Neural crest cell (in vitro differentiated cells): ENCODE measurements at places on chromosomes 1 and 21. TPM values are rescaled to one million over a fixed set of nuclear protein-coding genes. Genes with fewer than 3 reads are reported as not detected.

The SOX13 gene
- total RNA-seq: 60.9 and 64.4 TPM in 2 replicates

The TSSK3 gene
- total RNA-seq: 2.2 and 2.7 TPM in 2 replicates

The RIIAD1 gene
- 0.14 TPM in 1 of 2 replicates, not detected in the other for total RNA-seq

The CATSPER4 gene
- total RNA-seq: not detected in 2 replicates

GRCh38 chr1:233172201-233172600 is 123.3 kb downstream of the PCNX2 start:
- no peaks in the 10 kb centered on the region for H3K4me1 ChIP-seq
- no peaks in the 10 kb centered on the region for H3K27me3 ChIP-seq
- H3K36me3 ChIP-seq: peaks cover 41% of the 10 kb centered on the region
- no peak overlapping the region for H3K4me3 ChIP-seq

- no peaks in the 10 kb centered on the region for H3K27me3 ChIP-seq
- no peak overlapping the region for H3K4me3 ChIP-seq
- no peaks in the 10 kb centered on the region for H3K4me1 ChIP-seq
- H3K27ac ChIP-seq: no peak overlapping the region
- H3K36me3 ChIP-seq: no peaks in the 10 kb centered on the region
- DNase-seq: no peak
Observed at GRCh38 chr1:239301251-239301650, 85.1 kb upstream of the CHRM3 start.

DNA sequence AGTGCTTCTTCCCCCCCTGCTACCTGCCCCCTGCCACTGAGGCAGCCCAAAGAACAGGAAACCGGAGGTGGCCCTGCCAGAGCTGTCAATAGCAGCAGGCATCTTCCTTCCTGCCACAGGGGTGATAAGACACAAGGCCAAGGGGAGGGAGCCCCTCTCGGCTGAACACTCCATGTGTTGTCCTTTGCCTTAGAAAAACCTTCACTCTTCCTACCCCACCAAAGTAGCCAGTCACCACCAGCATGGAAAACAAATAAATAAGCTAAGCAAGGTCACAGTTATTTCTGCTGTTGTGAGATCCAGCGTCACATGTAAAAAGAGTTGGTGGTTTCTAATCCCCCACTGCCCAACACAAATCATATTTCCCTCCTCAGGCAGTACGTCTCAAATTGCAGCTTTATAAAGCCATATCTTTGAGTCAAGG is 104.8 kb upstream of the DPT start:
- no peaks in the 10 kb centered on the region for H3K36me3 ChIP-seq
- no peaks in the 10 kb centered on the region for H3K27me3 ChIP-seq
- peaks cover 5% of the 10 kb centered on the region for H3K4me1 ChIP-seq
- H3K27ac ChIP-seq: no peak overlapping the region

GRCh38 chr1:154465621-154466195 is 36.3 kb upstream of the TDRD10 start:
- no peaks in the 10 kb centered on the region for H3K27me3 ChIP-seq
- H3K4me3 ChIP-seq: no peak overlapping the region

DNA sequence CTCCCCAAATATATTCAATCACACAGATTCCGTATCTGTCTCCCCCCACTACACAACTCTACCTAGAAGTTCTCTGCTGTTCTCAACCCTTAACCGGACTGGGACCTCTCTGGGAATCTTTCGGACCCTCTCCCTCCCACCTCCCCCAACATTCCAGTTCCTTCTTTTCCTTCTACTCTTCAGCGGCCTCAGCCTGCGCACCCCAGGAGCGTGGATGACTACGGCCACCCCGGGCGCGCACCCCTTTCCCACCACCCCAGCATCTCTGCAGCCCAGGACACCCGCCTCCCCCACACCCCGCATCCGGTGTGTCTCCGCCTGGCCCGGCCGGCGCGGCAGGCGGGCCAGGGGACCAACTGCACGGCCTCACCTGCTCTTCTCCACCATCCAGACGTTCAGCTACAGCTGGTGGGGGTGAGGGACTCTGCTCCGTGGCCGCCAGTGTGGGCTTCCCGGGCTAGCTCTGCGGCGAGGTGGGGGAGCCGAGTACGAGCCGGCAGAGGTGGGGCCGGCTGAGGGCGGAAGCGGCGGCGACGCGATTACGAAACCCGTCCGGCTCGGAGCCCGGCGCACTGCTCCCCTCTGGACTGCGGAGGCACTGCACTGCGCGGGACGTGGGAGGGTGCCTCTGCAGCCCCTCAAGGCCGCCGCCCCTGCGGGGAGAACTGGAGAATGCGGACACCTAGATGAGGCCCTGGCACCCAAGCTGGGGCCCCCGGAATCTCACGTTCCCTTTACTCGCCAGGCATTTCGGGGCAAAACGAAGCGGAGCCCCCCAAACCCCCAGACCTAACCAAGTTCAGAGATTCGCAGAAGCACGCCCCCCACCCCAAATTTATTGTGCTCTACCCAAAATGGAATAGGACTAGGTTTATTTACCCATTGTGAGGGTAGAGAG is at the start of gene CDC42SE1:
TSS of gene CDC42SE1 (minus strand) at position 514 of the 898 bp plus-strand sequence. CDS start 3,892 bp downstream, outside the sequence.
- peak; percentile 80 for DNase-seq
- peak within 1 kb of the TSS; percentile 98 for H3K27ac ChIP-seq
- H3K27me3 ChIP-seq: no peaks in the 10 kb centered on the region
- peaks cover 60% of the 10 kb centered on the region for H3K4me1 ChIP-seq
- peak within 1 kb of the TSS; percentile 98 for H3K4me3 ChIP-seq
